ENCODE measurements at places on chromosomes 12 and 14. TPM values are rescaled to one million over a fixed set of nuclear protein-coding genes. Genes with fewer than 3 reads are reported as not detected.
A peak's percentile ranks its signal among the peaks of the same experiment; 100 is the strongest.

Gene CCDC197
- not detected for polyA plus RNA-seq

Gene CELA1
- polyA plus RNA-seq, result not detected

Gene ACOT6
- not detected for polyA plus RNA-seq

Gene KLRK1
- not detected for polyA plus RNA-seq

Gene MMP17
- 12.7 TPM for polyA plus RNA-seq

Gene MANSC1
- 2.4 TPM for polyA plus RNA-seq

Gene TAMALIN
- 0.96 TPM for polyA plus RNA-seq

Gene TTC8
- polyA plus RNA-seq, result 66.9 TPM

DNA sequence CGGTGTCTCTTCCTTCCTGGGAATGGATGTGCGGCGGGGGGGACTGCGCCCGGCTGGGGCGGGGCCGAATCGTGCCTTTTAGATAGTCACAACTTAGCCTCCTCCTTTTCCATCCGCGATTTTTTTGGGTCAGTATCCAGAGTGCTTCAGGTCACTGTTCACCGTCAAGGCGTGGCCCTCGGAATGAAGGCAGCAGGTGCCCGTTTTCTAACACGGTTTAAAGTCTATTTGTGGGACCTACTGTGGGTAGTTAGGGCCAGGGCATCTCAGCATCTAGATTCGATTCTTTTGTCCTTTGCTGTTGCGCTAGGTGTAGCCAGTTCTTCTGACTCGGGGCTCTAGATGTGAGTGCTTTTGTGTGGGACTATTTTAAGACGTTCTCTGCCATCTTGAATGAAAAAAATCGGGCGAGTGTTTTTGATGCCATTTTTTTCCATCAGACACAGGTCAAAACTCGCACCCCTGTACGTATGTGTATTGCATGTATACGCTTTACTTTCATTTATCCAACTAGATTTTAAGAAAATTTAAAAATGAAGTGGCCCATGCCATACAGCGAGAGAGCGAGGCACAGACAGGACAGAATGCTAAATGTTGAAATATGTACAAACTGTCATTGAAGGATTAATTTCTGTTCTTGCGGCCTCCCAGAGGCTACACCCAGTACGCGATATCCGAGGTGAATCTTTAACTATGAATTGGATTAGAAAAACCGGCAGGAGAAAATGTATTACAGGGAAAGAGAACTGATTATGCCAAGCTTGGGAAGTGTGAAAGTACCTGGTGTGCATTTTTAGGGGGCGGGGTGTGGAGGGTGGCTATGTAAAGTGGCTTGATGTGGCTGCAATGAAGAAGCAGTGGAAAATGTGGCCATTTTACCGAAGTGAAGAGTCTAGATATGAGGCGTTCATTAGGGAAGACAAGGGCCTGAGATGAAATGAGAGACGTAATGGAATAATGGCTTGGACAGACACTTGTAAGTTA lies 835 bp downstream of the VEZT start:
- no peak for DNase-seq

DNA sequence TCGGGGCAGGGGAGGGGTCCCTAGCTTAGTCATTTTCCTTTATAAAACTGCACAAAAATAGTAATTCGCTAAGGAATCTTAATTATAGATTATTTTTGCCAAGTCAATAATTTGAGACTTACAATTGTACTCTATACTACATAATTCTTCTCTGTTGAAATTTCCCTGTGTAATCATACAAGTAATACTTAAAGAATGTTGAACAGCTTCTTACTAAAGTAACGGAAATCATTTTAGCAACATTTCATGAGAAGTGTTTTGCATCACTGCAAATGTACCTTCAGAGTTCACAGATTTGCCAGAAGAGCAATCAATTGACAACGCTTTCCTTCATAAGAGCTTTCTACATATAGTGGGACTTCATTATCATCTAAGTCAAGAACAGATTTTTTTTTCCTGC lies 7.9 kb upstream of the GNG2 start:
- DNase-seq, result no peak

GRCh38 chr14:85601690-85602089 lies 71.7 kb downstream of the FLRT2 start:
- DNase-seq, result no peak

DNA sequence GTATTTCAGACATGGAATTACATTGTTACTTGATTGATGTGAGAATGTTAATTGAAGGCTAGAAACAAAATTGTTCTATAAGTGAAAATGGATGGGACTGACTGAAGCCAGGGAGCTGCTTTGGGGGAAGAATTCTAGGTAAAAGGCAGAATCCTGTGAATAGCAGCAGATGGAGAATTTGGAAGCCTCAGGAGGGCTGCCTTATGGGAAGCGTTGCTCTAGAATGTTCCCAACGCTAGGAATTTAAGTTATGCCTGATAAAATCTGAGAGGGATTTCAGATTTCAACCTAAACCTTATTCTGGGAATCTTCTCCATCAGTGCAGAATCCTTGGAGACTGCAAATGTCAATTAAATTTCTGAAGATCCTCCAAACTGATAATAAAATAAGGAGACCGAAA lies 858.2 kb upstream of the FLRT2 start:
- DNase-seq, result no peak

DNA sequence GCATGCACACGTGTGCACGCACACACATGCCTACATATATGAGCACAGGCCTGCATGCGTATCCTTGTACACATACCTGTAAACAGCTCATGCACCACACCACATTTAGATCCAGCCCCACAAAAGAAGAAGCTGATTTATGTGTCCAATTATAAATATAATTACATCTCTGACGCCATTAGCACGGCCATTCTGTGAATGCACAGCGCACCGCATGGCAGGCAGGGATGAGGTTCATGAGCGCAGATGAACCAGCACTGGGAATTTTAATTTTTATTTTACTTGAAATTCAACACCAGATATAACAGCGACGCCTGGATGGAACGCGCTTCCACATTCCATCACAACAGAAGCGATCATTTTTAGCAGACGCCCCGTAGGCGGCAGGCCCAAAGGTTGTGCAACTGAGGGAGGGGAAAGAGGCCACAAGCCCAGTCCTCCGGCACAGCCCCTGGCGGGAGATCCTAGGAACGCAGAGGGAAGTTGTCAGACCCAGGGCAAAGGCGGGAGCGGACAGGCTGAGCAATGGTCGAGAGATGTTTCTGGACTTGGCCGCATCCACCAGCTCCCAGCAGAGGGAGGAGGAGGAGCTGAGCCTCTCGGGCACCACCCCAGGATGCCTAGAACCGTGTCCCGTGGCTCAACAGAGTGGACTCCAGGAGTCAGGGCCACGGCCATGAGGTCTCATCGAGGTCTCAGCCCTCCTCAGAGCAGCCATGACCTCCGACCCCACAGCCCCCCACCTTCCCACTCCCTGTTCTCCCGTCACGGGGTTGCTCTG lies 37.9 kb upstream of the GALNT9 start:
- no peak for DNase-seq

DNA sequence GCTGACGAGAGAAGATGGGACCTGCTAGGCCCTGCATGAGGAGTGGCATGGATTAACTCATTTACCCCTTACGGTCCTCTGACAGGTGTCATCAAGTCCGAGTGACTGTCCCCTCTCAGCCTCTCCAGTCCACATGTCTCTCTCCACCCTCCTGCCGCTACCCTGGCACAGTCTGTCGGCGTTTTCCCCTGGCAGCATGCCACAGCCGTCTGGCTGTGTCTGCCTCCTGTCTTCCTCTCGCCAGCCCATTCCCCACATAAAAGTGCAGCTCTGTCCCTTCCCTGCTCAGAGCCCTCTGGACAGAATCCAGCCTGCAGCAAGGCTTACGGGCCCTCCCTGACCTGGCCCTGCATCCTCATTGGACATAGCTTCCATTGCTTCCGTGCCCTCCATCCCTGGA lies 45.6 kb downstream of the UBE3B start:
- no peak for DNase-seq

DNA sequence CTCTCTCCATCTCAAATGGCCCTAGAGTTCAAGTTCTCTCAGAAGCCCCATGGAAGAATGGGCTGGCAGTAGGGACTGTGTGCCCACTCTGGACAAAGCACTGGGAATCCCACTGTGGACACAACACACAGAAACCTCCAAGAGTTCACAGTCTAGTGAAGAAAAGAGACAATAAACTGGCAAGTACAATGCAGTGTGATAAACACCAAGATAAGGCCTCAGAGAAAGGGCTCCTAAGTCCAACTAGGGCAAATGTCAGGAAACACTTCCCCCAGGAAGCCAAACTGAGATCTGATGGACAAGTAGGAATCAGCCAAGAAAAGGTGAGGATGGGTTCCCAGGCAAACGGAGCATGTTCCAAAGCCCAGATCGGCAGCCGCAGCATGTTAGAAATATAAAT lies 5.4 kb downstream of the VSIG10 start:
- no peak for DNase-seq

- no peak for DNase-seq
Observed at GRCh38 chr14:90703841-90704737, 112.1 kb downstream of the TTC7B start.

DNA sequence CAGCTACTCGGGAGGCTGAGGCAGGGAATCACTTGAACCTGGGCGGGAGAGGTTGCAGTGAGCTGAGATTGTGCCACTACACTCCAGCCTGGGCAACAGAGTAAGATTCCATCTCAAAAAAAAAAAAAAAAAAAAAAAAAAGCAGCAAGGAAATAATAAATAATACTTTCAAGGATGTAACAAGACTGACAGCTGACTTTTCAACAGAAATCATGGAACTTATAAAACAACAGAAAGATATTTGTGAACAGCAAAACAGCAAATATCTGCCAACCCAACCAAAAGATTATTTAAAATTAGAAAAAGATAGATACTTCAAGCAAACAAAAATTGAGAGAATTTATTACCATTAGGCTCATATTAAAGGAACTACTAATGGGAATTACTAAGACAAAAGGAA lies 115.1 kb downstream of the TSHR start:
- DNase-seq, result no peak

DNA sequence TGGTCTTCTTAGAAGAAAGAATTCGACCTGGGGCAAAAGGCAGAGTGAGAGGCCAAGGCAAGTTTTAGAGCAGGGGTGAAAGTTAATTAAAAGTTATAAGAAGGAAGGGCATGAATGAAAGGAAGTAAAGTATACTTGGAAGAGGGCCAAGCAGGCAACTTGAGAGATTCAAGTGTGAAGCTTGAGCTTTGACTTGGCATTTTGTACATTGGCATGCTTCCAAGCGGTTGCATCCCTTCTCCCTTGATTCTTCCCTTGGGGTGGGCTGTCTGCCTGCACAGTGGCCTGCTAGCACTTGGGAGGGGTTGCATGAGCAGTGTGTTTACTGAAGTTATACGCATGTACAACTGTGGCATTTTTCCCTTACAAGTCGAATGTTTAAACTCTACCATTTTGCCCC lies 74.8 kb upstream of the MGAT4C start:
- no peak for DNase-seq

DNA sequence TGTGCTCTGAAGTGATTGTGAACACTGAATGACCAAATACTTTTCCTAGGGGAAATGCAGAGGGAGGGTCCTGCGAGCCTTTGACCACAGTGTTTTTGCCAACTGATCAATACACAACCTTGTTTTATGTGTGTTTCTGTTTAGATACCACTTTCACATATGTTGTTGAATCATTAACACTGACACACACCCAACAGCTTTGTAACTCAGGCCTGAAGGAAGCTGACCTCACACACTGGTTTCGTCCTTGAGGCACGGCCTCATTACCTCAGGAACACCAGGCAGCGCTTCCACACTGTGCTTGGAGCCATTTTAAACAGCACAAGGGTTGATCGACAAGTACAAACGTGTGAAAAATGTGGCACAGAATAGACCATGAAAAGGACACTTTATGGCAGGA lies 60.0 kb downstream of the PPFIBP1 start:
- no peak for DNase-seq

GRCh38 chr12:120539303-120539702 lies 5.1 kb downstream of the RNF10 start:
- no peak for DNase-seq

- DNase-seq, result no peak
Observed at GRCh38 chr12:97556302-97556779, 93.7 kb downstream of the RMST start.

DNA sequence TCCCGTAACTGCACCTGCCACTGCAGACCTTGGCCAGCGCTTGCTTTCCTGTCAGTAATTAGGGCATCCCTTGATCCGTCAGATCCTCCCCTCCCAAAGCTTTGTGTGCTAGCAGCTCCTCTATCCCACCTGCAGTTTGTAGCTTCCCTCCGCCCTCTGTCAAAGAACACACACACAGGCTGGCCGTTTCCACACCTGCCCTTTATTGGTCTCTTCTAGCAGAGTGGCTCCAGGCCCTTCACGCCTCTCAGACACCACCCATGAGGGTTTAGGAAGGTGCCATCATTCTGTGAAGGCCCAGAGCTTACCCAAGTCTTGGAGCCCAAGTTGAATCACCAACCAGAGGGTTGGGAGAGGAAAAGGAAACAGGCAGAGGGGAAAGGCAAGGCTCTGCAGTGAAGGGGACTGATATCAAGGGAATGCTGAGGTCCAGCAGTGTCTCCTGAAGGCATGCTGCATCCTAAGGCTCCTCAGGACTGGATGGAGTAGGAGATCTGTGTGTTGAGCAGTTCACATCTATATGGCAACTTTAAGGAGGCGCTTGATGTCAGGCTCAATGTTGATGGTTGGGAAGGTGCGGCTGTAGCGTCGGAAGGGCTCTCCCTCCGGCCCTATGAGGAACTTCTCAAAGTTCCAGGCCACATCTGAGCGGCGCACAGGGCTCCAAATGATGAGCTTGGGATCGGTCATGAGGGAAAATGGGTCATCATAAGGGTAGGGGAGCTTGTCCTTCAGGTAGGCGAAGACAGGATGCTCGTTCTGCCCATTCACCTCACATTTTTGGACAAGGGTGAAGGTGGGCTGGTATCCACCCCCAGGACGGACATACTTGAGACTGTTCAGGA lies 3.4 kb downstream of the GPX2 start:
- no peak for DNase-seq

DNA sequence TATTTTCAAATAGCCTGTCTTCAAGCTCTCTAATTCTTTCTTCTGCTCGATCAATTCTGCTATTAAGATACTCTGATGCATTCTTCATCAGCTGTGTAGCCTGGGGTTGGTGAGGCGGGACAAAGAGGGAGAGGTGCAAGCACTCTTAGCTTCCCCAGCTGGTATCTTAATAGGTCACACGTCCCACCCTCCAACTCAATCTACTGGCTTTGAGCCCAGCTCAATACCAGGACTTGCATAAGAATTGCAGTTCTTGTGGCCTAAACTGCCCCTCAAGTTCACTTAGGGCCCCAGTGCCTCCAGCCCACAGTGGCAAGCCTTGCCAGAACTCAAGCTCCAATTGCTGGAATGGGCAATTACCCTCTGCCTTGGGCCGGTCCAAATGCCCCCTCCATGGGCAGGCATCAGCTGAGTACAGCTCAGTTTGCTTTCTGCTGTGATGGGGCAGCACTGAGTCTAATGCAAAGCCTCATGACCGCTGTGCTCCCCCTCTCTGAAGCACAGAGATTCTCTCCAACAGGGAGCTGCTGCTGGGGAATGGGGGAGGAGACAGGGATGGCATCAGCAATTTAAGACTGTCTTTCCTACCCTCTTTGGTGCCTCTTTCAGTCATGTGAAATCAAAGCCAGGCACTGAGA lies 5.6 kb upstream of the SPATA7 start:
- DNase-seq, result no peak

DNA sequence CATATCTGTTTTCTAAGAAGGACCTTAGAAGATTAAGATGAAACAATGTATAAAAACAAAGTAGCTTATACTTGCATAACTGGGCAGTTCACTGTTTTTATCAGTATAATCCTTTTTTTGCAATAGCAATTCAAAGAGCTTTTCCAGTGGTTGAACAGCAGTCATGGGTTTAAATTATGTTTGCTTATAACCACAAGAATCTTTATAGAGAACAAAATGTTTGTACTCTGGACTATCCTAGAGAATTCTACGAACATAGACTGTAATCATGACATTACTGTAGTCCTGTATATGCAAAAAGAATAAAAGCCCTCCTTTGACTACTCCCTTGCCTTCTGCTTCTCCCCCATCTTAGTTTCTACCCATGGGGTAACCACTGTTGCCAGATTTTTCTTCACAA lies 5.7 kb downstream of the FAM177A1 start:
- DNase-seq, result peak; percentile 30
